ENCODE measurements at places on chromosomes 3 and 15. TPM values are rescaled to one million over a fixed set of nuclear protein-coding genes. Genes with fewer than 3 reads are reported as not detected.

GRCh38 chr15:95432878-95433405 lies 897.6 kb upstream of the NR2F2 start:
- no peak for DNase-seq

DNA sequence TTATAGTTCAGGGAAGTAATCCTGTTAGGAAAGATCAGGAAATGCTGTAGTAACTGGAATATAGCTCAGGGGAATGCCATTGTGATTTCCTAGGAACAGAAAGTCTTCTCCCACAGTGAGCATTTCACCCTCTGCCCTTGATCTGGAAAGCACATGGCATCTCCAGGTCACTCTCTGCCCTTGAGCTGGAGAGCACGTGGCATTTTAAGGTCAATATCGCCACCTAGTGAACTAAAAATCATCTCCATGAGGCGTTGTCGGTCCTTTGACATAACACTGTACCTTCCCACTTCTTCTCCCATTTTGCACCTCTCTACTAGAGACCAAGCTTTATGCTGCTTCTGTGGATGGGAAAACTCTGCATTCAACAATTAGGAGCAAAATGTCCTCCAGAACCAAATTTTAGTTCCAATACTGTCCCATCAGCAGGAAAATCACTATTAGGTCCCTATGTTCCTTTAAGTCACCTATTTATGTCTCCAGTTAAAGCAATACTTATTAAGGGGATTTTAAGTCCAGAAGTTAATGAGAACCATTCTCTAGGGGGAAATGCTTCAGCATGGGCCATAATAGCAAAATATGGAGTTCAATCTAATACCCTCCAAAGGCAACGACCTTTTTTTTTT lies 54.7 kb upstream of the GK5 start:
- DNase-seq = peak; percentile 62

DNA sequence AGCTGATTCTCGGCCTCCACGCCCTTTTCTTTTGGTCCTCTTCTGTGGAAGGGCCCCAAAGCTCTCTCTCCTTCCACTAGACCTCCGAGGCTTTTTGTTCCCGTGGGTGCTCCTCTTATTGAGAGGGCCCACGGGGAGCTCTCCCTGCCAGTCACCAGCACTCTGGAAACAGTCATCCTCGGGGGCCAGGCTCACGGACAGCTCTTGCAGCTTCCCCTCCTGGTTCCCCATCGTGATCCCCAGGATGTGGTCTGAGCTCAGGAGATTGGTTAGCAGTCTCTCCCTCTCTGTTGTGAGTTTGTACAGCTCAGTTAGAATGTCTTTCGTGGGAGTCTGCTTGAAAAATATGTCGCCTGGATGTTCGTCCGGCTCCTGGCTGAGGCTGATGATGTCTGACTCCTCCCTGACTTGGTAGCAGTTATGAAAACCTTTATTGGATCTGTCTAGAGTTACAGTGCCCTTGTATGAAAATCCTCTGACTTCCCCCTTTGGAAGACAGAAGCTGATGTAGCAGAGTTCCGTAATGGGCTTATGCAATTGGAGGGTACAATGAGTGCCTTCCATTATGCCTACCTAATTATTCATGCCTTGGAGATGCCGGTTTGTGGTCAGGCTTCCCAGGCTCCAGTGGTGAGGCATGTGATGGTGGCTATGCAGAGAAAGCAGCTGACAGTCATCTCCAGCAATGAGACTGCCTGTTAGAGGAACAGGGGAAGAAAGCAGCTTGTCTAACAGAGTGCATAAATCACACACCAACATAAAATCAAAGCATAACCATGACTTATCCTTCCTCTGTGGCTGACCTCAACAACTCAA lies 40.0 kb downstream of the FMN1 start:
- DNase-seq = no peak

GRCh38 chr3:36257158-36257852 lies 123.0 kb upstream of the STAC start:
- DNase-seq = no peak

- peak; percentile 50 for DNase-seq
Measured at GRCh38 chr3:149299938-149300801, 33.3 kb downstream of the TM4SF18 start.

DNA sequence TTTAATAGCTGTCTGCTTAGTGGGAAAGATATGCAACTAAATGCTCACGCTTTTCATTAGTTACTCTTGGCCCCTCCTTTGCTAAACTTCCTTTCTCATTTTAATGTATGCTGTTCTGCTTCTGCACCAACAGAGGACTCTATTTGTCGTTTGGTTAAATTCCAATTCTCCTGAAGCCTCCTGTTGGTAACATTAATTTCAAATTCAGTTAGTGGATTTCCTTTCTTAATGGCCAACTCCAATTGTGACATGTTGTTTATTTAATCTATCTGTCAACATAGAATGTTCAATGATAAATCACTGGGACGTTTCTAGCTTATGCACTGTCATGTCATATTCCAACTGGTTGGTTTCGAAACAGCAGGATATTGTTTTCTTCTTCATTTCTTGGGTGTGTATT lies 467.4 kb upstream of the BCHE start:
- no peak for DNase-seq

Gene ZNF80
- not detected for polyA plus RNA-seq

GRCh38 chr3:42653303-42653559 lies 266 bp upstream of the ZBTB47 start:
- DNase-seq = no peak

DNA sequence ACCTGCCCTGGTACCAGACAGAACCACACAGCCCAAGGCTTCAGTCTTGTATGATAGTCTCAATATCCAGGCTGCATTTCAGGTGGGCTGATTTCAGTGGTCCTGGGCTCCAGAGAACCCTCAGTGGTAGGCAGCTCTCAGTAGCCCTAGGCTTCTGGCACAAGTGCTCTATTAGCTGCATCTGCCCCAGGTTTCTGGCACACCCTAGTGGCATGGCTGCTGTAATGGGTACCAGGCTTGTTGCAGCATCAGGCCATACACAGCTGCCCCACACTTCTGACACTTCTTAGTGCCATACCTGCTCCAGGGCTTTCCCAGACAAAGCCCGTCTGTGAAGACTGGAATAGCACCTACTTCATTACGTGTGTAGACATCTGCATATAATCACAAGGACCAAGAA lies 1062.2 kb upstream of the EPHA6 start:
- no peak for DNase-seq

GRCh38 chr15:75025548-75026260 lies 2.3 kb downstream of the PPCDC start:
- DNase-seq = no peak

DNA sequence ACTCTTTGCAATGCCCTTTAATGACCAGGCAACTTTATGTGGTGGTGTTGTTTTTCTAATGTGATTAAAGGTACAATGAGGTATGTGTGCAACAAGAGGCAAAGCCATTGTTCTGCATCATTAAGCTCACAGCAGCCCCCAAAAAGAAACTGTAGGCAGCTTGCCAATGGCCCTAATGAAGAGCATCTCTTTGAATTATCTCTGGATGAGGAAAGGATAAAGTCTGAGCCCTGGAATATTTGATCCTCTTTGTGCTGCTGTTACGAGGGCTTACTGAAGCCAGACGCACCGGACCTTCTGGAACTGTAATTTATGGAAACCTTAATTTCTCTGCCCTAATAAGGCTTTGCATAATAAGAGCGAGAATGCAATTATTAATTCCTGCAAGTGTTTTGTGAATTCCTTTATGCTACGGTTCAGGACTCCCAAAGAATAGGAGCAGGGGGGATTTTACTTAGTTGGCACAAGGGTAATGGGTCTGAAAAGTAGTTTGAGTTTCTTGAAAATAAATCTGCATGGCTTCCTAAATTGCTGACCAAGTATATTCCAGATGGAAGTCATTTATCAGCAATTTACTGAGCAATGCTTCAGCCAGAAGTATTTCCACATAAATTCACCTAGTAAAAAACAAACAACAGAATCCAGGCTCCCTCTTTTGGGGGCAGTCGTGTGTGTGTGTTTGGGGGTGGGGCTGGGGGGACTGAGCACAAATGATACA lies 193.4 kb downstream of the PDZRN3 start:
- DNase-seq = no peak

Gene ADGRG7
- 0.12 TPM for polyA plus RNA-seq

DNA sequence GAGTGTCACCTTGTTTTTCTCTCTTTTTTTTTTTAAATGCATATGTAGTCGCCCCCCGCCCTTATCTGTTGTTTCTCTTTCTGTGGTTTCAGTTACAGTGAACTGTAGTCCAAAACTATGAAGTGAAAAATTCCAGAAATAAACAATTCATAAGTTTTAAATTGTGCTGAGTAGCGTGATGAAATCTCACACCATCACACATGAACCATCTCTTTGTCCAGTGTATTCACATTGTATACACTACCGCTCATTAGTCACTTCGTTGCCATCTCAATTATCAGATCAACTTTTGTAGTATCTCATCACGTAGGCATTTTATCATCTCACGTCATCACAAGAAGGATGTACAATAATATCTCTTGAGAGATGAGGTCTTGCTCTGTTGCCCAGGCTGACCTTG lies 62.5 kb upstream of the MLF1 start:
- no peak for DNase-seq

DNA sequence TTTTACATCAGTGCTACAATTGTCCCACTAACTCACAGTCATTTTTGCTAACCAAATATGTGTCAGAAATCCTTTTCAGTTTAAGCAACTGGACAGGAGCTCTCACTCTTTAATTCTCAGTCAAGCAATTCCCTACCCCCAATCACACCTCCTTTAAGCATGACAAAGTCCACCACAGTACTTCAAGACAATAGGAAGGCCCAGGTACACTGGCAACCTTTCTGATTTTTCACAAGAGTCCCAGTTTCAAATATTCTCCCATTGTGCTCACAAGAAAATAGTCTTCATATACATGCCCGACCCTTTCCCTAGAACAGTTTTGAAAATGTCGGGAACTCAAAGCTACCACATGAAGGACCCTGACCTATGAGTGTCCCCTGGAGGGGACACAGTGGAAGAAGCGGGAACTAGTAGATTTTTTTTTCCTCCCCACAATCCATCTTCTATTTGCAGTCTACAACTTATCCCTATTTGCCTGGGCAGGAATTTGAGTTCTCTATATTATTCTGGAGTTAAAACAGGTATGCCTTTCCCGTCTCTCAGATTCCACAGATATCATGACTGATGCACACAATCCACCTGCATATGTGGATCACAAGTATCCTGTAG lies 413.5 kb downstream of the TIGIT start:
- no peak for DNase-seq

DNA sequence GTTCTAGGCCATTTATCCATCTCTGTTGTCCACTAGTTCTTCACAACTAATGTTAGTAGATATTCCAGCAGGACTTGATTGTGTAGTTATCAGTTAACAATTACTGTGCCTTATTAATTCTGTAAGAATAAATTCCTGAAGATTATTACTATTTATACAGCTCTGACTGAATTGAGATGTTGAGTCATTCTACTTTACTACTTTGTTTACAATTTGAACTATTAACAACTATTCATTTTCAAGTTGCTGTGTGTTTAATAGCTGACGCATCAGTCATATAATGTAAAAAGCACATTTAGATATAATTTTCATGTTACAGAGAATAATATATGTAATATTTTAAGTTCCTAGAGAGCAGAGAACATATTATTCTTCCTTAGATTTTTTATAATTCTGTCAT lies 21.1 kb downstream of the DZIP3 start:
- no peak for DNase-seq

DNA sequence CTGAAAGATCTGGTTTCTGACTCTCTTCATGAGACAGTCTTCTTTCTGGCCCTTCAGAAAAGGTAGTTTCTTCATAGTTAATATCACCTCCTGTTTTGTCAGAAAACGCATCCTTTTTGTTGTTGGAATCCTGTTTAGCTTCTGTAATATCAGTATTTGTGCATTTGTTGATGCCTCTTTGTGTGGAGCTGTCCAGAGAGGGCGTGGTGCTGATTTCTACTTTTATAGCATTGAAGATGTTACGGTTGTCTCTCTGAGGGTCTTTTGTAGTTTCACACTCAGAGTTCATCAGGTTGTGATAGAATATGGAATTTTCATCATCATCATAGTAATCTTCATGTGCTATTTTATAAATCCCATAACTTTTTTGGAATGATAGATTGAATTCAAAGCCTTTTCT lies 8.9 kb downstream of the GPR149 start:
- no peak for DNase-seq

Gene EOMES
- not detected for polyA plus RNA-seq

Measured in K562 (cell line).